ENCODE measurements at places on chromosomes 11 and 22. TPM values are rescaled to one million over a fixed set of nuclear protein-coding genes. Genes with fewer than 3 reads are reported as not detected.
A peak's percentile ranks its signal among the peaks of the same experiment; 100 is the strongest.

The ZPR1 gene
- 79.3 TPM for total RNA-seq

The CHRM1 gene
- total RNA-seq = not detected

The CD248 gene
- 0.35 TPM for total RNA-seq

The USP2 gene
- total RNA-seq = 7.2 TPM

The OR10D3 gene
- not detected for total RNA-seq

GRCh38 chr11:66745356-66746235 lies 16.6 kb upstream of the SPTBN2 start:
- H3K27ac ChIP-seq = no peak overlapping the region
- no peaks in the 10 kb centered on the region for H3K27me3 ChIP-seq
- H3K4me1 ChIP-seq = peaks cover 19% of the 10 kb centered on the region
- peak overlapping the region; percentile 91 for H3K4me3 ChIP-seq
- H3K36me3 ChIP-seq = no peaks in the 10 kb centered on the region
- DNase-seq = no peak

GRCh38 chr22:47421846-47422245 lies 659.4 kb downstream of the TBC1D22A start:
- no peaks in the 10 kb centered on the region for H3K36me3 ChIP-seq
- no peak overlapping the region for H3K27ac ChIP-seq
- H3K4me1 ChIP-seq = no peaks in the 10 kb centered on the region

GRCh38 chr11:66335531-66336233 lies 552 bp downstream of the RIN1 start:
- peaks cover 19% of the 10 kb centered on the region for H3K4me1 ChIP-seq
- DNase-seq = no peak
- peaks cover 15% of the 10 kb centered on the region for H3K36me3 ChIP-seq

DNA sequence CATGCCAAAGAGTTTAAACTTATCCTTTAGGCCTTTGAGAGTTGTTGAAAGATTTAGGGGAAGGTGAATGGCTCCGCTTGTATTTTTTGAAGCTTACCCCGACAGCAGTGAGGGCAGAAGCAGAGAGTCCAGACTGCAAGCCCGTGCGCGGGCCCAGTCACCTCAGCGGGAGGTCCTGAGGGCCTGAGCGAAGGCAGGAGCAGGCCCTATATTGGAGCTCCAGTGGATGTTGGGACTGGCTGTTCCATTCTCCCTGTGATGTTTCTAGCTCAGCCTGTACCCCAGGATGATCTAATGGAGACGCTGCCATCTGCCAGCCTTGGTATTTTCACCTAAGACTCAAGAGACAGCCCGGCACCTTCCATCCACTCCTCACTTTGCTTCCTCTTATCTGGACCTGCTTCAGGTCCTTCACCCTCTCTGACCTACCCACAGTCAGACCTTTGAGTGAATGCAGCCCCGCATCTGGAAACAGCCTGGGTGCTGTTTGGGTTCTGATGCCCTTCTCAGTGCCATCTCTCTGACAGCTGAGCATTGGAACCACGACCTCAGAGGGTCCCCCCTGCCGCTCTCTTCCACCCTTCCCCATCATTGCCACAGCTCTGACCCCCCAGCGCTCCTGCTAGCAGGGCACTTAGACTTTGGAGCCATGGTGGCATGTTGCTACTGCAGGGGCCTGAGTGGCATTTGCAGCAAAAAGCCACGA lies 628.2 kb upstream of the CADM1 start:
- H3K4me3 ChIP-seq = no peak overlapping the region
- no peaks in the 10 kb centered on the region for H3K36me3 ChIP-seq
- H3K4me1 ChIP-seq = no peaks in the 10 kb centered on the region
- H3K27ac ChIP-seq = no peak overlapping the region

DNA sequence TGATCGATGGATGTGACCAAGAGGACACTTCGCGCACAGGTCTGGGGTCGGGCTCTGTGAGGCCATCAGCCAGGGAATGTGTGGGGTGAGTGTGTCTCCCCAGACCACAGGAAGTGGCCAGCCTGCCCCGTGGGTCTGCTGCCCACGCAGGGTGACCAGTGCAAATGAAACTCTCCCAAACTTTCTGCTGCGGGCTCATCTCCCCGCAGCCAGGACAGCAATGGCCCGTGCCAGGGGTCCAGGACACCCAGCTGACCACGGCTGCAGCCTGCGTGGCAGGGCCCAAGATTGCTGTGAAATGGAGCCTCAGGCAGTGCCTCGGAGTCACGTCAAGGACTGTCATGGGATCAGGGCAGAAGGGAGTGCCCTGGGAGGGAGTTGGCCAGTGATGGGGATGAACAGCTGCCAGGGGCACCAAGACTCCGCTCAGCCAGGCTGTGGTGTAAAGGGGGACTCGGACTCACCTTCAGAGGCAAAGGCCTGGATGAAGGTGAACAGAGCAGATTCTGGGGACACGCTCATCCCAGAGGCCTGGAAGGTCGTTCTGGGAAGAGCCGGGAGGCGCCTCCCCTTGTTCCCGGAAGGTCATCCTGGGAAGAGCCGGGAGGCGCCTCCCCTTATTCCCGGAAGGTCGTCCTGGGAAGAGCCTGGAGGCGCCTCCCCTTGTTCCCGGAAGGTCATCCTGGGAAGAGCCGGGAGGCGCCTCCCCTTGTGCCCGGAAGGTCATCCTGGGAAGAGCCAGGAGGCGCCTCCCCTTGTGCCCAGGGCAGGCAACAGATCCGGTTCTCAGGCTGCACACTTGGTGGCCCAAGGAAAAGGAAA lies 252.6 kb downstream of the BRD1 start:
- no peaks in the 10 kb centered on the region for H3K36me3 ChIP-seq
- H3K4me1 ChIP-seq = no peaks in the 10 kb centered on the region
- H3K27ac ChIP-seq = no peak overlapping the region
- no peak for DNase-seq
